ENCODE measurements at places on chromosomes 1 and 21.

DNA sequence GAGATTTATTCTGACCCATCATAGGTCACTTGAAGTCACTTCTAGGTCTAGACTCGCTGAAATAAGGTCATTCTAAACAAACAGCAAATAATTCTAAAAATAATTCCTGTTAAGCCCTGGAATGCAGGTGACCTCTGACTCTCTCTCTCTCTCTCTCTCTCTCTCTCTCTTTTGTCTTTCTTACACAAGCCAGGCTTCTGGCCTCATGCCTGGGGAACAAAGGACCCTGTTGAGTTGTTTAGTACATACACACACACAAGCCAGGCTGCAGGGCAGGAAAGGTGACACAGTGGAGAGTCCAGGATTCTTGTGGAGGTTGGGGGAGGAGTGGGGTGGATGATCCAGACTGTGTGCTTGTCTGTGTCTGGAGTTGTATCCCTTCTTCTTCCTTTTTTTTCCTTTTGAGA is 4.0 kb upstream of the MEX3A start:
- DNase-seq, result no peak

DNA sequence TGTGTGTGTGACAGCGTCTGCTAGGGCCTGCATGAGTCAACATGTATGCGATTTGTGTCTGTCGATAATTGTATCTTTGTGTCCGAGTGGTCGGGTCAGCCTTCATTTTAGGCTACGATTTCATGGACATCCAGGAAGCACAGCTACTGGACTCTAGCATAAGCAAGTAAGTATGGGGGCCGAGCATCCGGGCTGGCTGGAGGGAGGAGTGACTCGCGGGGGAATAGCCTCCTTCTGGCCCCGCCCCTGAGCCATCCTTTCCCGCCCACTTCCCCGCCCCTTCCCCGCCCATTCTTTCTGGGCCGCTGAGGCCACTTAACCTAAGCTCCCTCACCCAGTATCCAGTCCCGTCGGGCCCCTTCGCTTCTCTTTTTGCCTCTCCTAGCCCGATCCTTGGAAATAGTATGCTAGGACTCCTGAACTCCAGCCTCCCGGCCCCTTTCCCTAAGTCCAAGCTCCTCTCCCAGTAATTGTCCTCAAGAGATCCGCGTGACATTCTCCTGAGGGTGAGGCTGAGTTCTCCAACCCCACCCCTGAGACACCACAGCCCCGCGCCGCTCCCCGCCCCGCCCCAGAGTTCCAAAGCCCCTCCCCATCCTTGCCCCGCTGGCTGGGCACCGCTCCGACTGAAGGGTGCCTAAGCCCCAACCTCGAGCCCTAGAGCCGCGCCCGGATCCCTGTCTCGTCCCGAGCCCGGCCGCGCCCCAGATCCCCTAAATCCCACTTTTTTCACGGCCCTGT is 1.2 kb downstream of the MAP3K6 start:
- peak; percentile 53 for DNase-seq

GRCh38 chr1:22297999-22298398 is 153.7 kb upstream of the ZBTB40 start:
- DNase-seq, result no peak

GRCh38 chr1:97281962-97282361 is 560.4 kb downstream of the PTBP2 start:
- DNase-seq, result no peak

GRCh38 chr1:90727917-90728501 is 10.9 kb upstream of the BARHL2 start:
- no peak for DNase-seq

DNA sequence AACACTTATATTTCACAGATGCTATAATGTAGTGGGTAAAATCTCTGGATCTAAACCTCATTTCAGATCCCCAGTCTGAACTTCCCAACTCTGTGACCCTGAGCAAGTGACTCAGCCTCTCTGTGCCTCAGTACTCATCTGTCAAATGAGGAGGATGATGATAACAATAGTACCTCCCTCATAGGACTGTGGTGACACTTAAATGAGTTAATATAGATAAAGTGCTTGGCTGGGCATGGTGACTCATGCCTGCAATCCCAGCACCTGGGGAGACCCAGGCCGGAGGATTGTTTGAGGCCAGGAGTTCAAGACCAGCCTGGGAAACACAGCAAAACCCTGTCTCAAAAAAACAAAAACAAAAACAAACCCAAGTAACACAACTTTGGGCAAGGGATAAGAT is 4.7 kb upstream of the ECE1 start:
- no peak for DNase-seq
